ENCODE measurements at places on chromosomes 1 and 21.

- no peak for DNase-seq
These were observed 19.0 kb downstream of the CYP4B1 start for GRCh38 chr1:46817814-46818213.

DNA sequence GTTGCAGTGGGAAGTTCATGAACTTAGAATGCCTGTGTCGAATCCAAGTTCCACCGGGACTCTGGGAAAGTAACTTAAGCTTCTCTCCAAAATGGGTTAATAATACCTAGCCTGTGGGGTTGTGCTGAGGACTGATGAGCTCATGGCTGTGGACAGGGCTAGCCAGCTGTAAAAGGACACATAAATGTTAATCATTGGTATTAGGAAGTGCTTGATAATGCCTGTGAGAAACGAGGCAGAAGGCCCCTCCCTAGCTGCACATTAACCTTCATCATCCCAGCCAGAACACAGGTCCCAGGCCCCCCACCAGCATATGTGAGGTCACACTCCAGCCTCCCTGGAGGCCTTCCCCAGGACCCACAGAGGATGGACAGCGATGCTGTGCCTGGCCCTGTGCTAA, 789 bp upstream of the GJB4 start:
- DNase-seq: no peak

DNA sequence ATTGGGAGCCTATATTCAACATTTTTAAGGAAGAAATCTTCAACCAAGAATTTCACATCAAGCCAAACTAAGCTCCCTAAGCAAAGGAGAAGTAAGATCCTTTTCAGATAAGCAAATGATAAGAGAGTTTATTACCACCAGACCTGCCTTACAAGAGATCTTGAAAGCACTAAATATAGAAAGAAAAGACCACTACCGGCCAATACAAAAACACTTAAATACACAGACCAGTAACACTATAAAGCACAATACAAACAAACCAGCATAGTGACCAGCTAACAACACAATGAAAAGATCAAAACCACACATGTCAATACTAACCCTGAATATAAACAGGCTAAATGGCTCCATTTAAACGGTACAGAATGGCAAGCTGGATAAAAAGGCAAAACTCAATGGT, 165.4 kb downstream of the MRPL39 start:
- DNase-seq: no peak

GRCh38 chr1:172277275-172277674, 143.2 kb upstream of the C1orf105 start:
- no peak for DNase-seq

DNA sequence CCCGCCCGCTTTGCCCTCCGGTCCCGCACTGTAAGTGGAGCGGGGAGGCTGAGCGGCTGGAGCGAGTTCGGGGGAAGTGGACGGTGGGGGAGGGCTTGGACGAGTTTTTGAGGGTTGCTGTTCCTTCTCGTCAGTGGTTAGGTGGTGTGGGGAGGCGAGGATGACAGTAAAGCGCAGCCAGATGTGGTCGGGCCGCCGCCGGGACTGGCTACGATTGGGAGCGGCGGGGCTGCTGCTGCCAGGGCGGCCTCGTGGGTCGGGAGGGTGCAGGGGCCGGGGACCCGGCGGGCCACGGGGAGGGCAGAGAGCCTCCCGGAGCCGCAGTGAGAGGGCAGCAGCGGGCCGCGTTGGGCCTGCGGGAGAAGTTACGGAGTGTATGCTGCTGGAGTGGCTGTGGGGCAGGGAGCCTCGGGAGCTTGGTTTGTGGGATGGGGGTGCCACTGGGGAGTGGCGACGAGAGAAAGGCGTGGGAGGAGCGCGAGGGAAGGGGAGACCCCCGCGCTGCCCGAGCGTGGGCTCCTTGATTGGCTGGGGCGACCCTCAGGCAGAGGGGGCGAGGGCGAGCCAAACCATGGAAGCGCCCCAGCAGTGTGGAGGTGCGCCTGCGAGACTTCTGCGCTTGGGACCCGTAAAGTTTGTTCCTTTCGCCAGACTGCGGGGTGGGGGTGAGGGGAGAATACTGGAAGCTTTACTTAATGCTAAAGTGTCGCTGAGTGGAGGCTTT, 2.1 kb downstream of the ADGRL2 start:
- no peak for DNase-seq

- DNase-seq: no peak
These were observed 804.8 kb downstream of the USP25 start for GRCh38 chr21:16534408-16535101.

DNA sequence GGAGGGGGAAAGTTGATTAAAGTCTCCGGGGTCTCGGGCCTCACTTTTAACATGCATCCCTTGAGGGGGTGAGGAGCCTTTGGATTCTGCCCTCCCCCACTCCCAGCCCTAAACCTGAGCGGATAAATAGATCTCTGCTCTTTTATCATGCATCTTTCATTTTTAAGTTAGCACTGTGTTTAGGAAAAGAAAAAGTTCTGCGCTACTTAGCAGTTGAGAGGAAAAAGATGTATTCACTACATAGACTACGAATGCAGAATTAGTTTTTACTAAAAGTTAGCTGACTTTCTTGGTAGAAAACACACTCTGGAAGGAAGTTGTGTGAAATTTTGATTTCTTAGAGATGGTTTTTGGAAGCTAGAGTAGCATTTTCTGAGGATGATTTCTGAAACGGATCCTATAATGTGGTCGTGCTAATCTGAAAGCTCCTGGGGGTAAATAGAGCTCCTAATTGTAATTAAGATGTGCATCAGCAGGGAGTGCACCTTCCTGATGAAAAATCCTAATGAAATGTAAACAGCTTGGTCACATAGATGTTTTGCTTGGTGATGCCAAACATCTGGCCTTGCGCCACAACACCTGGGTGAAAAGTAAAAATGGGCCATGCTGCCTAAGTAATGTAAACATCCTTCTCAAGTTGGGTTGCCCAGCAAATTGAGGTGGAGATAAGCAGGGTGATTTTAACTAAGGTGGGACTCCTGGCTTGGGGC, 1.8 kb downstream of the ROR1 start:
- DNase-seq: no peak
